ENCODE measurements at places on chromosomes 2 and 18.

DNA sequence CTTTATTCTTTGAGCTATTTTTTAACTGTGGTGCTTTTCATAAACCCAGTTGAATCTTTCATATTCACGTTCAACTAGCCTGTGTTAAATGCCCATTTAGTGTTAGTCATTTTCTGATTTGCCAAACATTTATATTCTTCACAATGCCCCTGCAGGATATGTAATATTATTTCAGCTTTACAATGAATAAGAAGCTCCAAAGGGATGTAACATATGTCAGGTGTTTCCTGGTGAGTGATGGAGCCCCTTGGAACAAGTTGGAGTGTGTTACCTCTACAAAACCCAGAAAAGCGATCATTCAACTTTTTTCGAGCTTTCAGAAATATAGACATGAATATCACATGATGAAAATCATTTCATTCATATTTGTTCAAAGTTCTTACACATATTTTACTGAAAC, 471.0 kb upstream of the CDH2 start:
- no peak for DNase-seq

GRCh38 chr2:135916207-135916606, 40.0 kb upstream of the MCM6 start:
- DNase-seq, result no peak

DNA sequence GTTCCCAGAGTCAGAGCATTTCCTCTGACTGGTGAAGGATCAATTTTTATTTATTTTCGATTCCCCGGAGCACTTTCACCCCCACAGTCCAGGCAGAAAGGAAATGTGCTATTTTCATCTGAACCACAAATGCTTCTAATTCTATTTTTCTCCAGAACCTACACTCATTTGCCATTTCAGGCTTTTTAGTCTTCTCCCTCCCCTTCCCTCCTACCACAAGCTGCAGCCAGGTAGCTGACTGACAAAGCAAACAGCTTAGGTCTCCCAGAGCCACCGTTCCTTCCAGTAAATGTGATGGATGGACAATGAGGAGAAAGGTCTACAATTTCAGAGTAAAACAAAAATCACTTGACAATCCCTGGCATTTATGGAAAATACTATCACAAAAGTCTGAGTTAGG, 76.9 kb downstream of the KLF7 start:
- DNase-seq, result no peak

- DNase-seq, result no peak
Measured at GRCh38 chr2:128451084-128452023, 132.7 kb upstream of the HS6ST1 start.

- DNase-seq, result no peak
Measured at GRCh38 chr2:120587279-120587996, 148.2 kb upstream of the GLI2 start.

- DNase-seq, result no peak
Measured at GRCh38 chr2:100800915-100801314, 19.0 kb upstream of the NPAS2 start.

All from cortex of kidney (tissue), 1 donor.